ENCODE measurements at places on chromosomes 5 and 9. TPM values are rescaled to one million over a fixed set of nuclear protein-coding genes. Genes with fewer than 3 reads are reported as not detected.
A peak's percentile ranks its signal among the peaks of the same experiment; 100 is the strongest.

The CDKN2B gene
- 4.3 TPM for polyA plus RNA-seq

The MORN5 gene
- polyA plus RNA-seq = not detected

The SLC6A18 gene
- not detected for polyA plus RNA-seq

The MRPL50 gene
- 12.3 TPM for polyA plus RNA-seq

The NUP214 gene
- polyA plus RNA-seq = 7.6 TPM

The ZER1 gene
- 64.5 TPM for polyA plus RNA-seq

- peak; percentile 52 for DNase-seq
Measured at GRCh38 chr5:109865637-109866036, 175.9 kb downstream of the MAN2A1 start.

DNA sequence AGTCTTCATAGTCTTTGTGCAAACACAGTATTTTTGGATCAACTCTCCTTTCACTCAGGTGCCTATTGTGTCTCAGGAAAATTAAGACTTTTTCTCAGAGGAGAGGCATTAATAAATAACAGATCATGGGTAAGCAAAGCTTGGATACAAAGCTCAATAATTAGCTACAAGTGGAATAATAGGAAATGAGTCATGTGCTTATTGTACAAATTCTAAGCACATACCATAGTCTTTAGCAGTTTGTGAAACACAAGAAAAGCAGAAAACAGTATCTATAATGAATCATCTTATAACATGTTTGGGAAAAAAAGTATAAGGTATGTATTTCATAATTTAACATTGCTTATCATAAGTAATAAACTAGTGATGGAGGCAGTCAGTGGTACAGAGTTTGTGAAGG is 477.0 kb downstream of the CDH10 start:
- DNase-seq = no peak

DNA sequence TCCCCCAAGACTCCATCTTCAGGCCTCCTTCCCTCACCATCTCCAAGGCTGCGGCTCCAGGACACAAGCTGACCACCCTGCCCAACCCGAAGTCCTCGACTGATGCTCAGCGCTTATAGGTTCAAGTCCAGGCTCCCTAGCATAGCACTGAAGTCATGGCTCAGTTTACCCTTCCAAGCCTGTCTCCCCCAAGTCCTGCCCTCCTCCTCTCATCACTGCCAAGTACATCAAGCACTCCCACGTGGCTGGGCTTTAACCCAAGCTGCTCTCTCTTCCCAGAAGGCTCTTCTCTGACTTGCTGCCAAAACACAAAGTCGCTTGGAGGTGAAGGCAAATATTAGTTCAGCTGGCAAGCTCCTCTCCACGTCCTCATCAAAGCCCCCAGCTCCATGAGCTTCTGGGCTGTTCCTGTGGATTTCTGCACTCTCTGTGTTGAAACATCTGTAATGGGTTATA is 22.1 kb upstream of the MARCHF6 start:
- DNase-seq = no peak

DNA sequence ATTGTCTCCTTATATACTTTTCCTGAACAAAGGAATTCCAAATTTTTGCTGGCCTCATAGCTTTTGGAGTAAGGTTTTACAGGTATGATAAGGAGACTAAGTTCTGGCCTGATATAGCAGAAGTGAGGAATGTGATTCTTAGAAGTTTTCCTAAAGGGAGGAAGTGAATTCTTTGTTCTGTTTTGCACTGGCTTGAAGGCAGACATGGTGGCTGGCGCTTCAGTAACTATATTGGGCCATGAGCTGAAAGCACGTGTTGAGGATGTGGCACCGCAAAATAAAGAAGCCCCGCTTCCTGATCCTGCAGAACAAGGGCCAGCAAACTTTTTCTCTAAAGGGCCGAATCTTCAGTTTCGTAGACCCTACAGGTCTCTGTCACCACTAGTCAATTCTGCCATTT is 224.2 kb downstream of the SNX18 start:
- DNase-seq = no peak

GRCh38 chr5:65062469-65063083 is 293.8 kb downstream of the CWC27 start:
- peak; percentile 68 for DNase-seq

- no peak for DNase-seq
Measured at GRCh38 chr9:72420783-72421182, 55.8 kb upstream of the ZFAND5 start.

DNA sequence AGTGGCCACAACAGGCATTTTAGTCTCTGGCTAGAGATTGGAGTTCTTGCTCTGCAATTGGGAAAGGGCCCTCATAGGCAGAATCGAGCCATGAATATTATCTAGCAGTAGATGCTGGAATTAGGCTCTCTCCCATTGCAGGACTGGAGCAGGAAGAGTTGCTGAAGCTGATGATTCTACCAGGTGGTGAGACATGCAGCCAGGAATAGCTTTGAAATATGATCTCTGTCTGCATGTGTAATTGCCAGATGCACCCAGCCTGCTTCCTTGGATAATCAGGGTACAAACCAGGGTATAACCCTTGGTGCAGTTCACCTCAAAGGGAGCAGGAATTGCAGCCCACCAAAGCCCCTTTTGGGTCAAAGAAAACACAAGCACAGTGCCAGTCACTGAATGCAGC is 211.4 kb upstream of the FTMT start:
- DNase-seq = no peak

DNA sequence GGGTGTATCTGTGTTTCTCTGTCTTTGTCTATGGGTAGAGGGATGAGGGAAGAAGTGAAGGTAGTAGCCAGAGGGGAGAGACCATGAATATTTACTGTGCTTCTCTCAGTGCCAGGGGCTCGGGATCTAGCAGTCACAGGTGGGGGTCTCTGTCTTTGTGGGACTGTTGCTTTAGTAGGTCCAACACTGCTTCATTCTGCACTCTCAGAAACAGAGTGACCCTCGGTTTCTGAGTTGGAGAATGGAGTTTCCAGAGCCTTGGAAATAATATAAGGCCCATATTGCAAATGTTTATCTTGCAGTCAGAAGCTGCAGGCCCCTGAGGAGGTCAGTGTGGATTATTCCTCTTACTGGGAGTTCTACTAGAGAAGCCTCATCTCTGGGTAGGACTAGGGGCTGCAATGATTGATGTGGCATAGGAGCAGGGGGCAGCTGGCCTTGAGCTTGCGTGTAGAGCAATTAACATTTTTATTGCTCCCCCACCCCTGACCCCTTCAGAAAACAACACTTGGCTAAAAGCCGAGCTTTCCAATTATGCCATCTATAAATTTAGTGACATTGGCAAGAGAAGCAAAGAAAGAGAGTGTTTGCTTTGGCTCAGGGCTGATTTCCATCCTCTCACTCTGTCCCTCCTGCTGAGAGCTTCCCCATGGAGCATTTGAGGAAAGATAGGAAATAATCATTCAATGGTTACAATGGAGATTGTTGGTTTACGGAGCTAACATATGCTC is 55.0 kb upstream of the TRPC7 start:
- no peak for DNase-seq

DNA sequence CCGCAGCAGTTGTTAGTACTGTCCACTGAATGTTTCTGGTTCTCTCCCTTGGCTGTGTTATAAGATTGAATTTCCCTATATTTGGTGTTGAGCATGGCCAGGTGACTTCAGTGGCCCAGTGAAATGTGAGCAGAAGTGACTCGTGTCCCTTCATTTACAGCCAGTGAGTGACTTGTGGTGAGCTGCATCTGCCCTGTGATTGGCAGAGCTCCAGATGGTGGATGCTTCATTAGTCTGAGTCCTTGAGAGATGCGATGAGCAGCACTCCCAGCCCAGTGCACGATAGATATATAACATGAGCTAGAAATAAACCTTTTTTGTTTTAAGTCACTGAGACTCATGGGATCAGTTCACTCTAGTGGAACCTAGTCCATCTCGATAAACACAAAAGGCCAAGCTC is 19.3 kb downstream of the PCSK5 start:
- DNase-seq = no peak
